ENCODE measurements at places on chromosomes 7 and 10. TPM values are rescaled to one million over a fixed set of nuclear protein-coding genes. Genes with fewer than 3 reads are reported as not detected.
A peak's percentile ranks its signal among the peaks of the same experiment; 100 is the strongest.

The VPS37D gene
- 1.1 TPM for total RNA-seq

The C7orf57 gene
- total RNA-seq: not detected

The PLEKHS1 gene
- not detected for total RNA-seq

The SFTPA1 gene
- total RNA-seq: 5.2 TPM

The GNAT3 gene
- total RNA-seq: not detected

The ATP5F1C gene
- 409 TPM for total RNA-seq

The CTBP2 gene
- total RNA-seq: 6.5 TPM

The BLOC1S2 gene
- total RNA-seq: 28.7 TPM

The OPN4 gene
- total RNA-seq: not detected

The BMI1 gene
- total RNA-seq: 73.8 TPM

The SMKR1 gene
- 0.58 TPM for total RNA-seq

The NANOS1 gene
- 0.89 TPM for total RNA-seq

The GPER1 gene
- total RNA-seq: not detected

DNA sequence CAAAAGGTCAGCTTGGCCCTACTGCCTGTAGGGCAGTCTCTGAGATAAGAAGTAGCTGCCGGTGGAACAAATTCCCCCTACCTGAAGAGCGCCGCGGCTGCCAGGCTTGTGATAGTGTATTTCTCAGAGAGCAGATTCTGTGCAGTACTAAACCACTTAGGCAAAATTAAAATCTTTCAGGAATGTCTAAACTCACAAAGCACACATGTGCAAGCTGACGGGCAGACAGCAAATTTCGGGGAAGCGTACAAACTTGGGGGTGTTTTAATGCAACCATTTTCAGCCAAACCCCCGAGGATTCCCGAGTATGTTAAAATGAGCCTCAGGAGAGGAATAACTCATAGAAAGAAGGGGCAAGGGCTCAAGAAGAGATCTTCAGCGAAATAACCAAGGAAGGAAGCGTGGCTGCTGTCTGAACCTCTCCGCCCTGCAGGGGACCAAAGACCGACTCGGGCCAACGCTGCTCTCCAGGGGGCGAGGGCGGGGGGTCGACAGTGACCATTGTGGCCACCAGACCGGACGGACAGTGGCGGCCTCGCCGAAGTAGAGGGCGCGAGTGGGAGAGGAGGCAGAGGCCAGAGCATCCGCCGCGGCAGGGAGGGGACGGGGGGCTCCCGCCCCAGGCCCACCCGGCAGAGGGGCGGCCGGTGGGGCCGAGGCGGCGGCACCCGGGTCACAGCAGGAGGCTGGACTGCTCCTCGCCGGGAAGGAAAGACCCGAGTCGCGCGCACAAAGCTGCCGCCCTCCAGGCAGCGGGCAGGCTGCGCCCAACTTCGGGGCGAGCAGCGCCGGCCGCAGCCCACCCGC lies 819 bp downstream of the HYCC1 start:
- peak; percentile 77 for DNase-seq

DNA sequence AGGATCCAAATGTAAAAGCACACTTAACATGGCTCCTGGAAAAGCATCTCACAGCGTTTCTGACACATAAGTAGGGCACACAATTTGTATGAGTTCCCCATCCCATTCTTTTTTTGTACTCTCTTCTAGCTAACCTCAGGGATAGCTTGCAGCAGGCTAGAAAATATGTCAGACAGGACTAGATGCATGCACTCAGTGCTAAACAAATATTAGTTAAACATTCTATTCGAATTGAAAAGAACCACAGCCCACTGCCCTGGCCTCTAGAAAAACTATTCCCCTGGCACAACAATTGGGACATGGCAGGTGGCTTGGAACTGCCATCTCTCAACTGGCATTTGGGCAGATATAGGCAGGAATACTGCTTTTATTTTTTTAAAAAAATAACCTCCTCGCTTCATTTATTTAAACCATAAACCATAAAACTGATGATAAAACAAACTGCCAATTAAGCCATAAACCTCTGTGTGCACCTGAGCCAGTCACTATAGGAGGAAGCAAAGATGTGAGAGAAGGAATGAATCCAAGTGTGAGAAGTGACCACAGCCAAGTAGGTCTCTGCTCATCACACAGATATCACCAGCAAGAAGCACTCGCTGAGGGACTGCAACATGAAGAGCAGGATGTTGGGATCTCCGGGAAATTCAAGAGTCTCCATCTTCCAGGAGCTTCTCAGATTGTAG lies 394.1 kb downstream of the NEBL start:
- DNase-seq: no peak

DNA sequence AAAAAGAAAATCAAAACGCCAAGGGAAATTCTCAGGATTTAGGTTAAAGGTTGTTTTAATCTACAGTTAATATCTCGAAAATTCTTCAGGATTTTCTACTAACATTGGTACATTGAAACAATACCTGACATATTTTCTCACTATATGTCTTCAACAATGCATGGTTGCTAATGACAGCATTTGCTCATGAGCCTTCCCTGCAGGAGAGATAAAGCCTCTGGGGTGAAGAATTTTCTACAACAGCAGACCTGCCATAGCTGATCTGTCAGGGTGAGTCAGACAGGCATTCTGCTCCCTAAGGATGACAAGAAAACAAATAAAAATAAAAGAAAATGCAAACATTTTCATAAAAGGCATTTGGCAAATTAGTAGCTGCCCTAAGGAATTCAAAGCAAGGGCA lies 11.7 kb upstream of the GPR37 start:
- DNase-seq: no peak

DNA sequence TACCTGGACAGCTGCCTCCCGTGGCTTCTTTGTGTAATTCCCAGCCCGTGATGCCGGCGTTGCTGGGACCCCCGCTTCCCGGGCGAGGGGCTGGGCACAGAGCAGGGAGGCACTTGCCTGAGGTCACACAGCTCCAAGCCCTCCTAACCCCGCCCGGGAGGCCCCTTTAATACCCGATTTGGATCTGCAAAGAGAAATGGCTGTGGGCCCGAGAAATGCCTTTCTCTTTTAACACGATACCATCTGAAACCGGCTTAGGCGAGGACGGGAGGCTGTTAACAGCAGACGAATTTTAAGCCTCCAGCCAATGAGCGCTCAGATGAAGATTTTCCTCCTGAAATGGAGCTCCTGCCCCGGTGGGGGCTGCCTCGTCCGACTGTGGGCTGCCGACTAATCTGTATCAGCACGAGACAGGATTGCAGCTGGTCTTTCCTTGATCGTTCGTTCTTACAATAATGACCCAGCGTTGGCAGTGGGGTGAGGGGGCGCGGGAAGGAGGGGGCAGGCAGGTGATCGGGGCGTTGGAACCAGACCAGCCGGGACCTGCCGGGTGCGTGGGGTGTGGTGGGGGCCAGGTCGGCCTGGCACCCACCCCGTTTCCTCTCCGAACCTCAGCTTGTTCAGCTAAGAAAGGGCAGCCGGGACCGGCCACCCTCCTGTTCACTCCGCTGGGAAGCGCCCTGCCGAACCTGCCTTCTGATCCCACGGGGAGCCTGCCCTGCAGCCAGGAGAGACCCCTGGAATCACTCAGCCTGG lies 36.2 kb upstream of the FOXL3 start:
- no peak for DNase-seq

DNA sequence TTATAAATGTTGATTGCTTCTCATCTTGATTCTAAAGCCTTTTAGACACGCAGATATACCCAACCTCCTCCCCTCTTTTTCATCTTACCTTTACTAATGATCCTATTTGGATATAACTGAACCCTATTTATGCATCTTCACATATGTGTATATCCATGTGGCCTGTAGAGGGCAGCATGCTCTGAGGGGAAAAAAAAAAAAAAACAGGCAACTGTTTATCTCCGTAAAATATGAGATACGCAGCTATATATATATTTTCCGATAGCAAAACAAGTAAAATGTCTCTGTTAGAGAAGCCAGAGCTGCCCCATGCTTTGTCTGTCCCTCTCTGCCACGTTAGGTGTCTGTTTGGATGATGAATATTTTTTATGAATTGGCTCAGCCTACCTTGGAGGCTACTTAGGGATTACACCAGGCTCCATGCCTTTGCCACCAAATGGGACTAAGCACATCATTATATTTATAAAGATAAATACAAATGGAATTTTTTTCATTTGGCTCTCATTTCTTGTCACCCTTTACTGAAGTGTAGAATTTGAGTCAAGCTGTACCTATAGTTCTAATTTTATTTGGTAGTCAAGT lies 174.8 kb upstream of the FZD1 start:
- DNase-seq: peak; percentile 32

GRCh38 chr10:77041636-77042258 lies 595.9 kb downstream of the KCNMA1 start:
- no peak for DNase-seq

DNA sequence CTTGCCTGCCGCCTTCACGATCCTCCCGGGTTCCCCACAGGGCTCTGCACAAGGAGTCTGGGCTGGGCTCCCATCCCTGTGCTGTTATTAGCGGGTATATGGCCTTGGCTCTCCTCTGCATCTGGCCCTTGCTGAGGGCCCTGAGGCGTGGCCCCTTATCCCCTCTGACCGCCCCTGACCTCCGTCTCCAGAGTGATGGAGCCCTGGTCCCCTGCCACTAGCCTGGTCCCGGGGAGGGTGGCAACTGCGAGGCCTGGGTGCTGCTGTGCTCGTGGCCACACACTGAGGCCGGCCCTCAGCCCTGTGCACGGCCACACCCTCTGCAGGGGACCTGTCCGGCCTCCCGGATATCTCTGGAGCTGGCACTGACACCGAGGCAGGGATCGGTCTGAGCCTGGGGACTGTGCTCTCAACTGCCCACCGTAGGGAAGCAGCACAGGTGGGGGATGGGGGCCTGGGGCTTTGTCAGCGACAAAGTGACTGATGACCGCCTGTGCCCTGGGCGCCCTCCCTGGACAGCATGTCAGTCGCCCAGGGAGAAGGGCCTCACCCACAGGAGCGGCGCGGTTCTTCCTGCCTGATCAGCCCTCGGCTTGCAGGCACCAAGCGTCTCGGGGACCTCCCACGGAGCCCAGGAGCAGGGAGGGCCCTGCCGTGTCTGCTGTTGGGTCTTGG lies 72.4 kb downstream of the NKX6-2 start:
- no peak for DNase-seq

- DNase-seq: no peak
These were observed 51.7 kb downstream of the SYPL1 start for GRCh38 chr7:106060394-106060920.

DNA sequence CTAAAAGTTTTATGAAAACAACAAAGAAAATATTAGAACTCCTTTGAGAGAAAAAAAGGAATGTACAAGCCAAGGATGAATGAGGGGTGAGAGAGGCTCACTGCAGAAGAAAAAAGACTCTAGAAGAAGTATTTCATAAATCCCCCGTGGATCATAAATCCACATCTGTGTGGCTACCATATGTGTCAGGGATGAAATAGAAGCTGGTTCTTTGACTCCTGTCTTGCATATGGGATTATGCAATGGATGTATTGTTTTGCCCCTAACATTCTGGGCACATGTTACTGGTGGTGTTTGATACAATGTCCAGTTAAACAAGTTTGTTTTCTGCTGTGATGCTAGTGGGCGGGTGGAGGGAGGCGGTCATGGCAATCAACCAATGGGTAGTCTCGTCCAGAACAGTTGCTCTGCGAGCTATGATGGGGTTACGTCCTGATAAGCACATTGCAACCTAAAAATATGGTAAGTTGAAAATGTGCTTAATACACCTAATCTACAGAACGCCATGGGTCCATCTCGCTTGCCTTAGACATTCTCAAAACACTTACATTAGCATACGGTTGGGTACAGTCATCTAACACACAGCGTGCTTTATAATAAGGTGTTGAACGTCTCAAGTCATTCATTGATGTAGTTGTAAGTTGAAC lies 34.1 kb upstream of the PITRM1 start:
- DNase-seq: peak; percentile 22

- no peak for DNase-seq
These were observed 1.1 kb upstream of the ZNF467 start for GRCh38 chr7:149774237-149775175.

- no peak for DNase-seq
These were observed 108.2 kb downstream of the LHPP start for GRCh38 chr10:124569623-124570470.

DNA sequence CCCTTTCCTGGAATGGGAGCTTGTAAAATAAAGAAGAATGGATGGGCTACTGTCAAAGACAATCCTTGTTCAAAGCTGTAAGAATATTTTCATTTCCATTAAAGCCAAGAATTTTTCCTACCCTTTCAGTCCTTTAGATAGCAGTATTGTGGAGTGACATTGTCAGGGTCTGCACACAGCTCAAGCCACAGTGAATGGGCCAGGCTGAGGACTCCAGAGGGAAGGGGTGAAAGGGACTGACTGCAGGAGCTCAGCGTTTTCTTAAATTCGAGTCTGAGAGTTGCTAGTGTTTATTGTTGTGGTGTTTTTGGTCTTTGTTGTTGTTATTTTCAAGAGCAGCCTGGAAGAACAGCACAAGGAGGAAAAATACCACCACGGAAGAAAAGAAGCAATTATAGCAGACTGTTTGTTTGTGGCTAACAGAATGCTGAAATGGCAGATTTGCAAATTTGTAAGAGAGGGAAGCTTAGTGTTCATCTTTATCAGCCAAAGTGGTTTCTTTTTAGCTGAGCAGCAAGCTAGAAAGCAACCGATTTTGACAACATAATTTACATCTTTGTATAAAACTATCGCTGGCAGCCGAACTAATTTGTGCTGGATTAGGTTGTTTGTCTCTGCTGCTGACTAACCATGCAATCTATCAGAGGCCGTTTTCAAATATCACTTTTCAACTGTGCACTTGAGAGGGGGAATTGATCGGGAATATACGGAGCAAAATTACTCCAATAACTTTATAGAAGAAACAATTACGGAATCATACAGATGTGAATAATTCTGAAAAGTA lies 192.1 kb downstream of the LRMDA start:
- no peak for DNase-seq

GRCh38 chr10:78229489-78229888 lies 195.8 kb downstream of the RPS24 start:
- DNase-seq: no peak

DNA sequence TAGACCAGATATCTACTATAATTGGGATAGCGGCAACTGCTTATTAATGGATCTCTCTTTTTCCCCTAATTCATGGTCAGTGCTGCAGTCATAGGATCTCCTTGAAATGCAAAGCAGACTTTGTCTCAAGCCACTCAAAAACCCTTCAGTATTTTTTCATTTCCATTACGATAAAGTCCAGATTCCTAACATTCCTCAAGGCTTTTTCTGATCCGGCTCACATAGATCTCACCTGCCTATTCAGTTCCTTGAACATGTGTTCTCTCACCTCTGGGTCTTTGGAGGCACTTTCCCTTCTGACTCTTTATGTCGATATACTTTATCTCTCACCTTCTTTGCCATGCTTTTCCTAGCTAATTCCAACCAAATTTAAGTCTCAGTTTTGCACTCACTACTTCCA lies 25.7 kb upstream of the WASL start:
- no peak for DNase-seq

GRCh38 chr10:112059220-112059619 lies 124.3 kb downstream of the GPAM start:
- no peak for DNase-seq

GRCh38 chr7:142629588-142630260 lies 119.5 kb upstream of the PRSS1 start:
- no peak for DNase-seq

GRCh38 chr7:20785157-20786048 lies 1.3 kb downstream of the SP8 start:
- DNase-seq: no peak

GRCh38 chr7:102978284-102978683 lies 65.5 kb downstream of the LRRC17 start:
- DNase-seq: no peak

- no peak for DNase-seq
These were observed 43.3 kb downstream of the STK32C start for GRCh38 chr10:132264306-132264950.

GRCh38 chr7:142331941-142332340 lies 74.1 kb upstream of the PRSS58 start:
- DNase-seq: no peak
